ENCODE measurements at places on chromosomes 2 and 18.

DNA sequence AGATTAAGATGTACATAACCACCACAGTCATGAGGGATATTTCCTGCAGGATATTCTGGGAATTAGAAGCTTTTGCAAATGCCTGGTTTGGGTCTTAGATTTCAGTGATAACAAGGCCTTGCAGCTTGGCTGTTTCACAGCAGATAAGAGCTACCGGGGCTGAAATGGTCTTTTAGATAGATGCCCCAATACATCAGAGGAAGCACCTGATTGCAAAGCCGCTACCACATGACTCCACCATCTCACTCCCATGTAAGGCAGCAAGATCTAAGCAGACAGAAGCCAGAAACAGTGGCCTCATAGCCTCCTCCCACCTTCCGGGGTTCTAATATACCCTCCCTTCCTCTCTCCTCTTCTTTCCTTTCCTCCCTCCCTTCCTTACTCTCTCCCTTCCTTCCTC, 31.1 kb upstream of the EPG5 start:
- DNase-seq, result no peak

DNA sequence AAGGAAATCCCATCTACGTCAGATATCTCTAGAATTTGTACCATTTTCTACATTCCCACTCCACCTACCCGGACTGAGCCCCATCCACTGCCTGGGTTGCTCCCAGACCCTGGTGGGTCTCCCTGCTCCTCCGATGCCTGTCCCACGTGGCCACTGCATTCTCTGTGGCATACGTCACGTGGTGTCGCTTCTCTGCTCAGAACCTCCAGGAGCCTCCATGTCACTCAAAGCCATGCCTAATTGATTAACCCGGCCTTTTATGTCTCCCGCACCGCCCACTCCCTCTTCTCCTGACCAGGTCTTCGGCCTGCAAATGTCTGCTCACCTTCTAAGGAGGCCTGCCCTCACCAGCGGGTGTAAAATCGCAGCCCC, 176.6 kb downstream of the HDAC4 start:
- DNase-seq, result no peak

DNA sequence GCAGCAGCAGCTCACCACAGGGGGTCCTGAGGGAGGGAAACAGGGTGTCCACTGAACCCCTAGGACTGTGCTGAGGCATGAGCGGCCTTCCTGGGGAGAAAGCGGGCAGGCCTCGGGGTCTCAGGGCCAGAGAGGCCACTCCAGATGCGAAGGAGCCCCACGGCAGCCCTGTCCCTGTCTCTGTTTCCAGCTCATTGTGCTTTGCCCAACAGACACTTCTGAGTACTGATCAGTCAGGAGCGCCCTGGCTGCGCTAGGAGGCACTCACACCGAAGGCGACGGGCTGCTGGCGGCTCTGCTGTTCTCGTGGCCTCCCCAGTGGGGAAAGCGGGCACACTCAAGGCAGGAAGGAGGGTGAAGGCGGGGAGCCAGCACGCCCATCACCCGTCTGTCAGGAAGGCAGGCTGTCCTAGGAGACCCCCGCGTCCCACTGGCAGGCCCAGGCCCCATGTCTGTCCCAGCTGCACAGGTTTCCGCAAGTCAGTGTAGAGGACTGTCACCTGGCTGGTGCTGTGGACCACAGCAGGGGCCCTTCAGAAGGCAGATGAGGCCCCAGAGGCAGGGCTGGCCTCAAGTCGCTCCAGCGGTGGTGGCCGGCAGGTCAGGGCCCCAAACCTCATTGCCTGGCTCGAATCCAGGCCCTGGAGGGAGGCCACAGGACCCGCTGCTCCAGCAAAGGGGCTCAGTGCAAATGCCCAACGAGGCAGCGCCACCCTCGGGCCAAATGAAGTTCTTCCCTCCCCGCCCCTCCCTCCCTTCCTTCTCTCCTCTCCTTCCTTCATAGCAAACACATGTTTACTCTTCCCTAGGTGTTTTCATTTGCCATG, 6.8 kb downstream of the ESPNL start:
- DNase-seq, result no peak

- no peak for DNase-seq
Observed at GRCh38 chr2:120678926-120679325, 56.7 kb upstream of the GLI2 start.

DNA sequence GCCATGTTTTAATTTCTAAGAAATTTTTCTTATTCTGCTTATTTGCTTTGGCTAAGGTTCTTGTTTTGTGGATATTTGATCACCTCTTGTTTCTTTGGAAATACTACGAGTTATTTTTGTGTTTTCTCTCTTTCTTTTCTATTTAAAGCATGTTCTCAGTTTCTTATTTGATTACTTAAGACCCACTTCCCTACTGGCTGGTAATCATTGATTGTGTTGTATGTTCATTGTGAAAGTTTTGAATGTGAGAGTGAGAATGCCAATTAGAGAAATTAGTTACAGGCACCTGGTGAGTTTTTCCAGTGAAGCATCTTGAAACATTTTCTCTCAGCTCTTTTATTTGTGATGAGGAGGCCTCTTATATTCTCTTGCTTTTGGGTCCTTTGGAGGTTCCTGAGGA, 226.7 kb upstream of the MC4R start:
- DNase-seq, result no peak

DNA sequence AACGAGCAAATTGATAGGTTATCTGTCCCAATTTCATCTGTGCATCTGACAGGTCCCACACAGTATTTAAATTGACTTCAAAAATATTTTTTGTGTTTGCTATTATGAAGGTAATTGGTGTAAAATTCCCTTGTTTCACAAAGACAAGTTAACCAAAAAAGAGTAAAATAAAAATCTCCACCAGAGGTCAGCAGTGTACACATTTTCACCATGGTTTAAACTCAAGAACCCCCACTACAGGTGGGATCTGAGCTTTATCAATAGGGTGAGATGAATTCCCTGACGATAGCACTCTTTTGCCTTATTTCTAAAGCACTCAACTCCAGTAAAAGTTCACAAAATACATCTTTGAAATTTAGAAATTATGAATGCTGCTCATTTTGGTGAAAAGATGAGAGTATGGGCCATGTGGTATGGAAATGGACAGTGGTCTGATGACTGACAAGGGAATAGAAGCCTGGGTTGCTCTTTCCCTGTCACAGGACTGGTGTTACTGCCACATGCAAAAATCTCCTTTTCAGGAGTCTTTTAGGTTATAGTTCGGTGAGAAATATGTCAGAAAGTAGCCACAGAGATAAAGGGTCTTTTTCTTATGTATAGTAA, 68.0 kb downstream of the SERPINB8 start:
- no peak for DNase-seq

GRCh38 chr2:144738749-144739148, 218.8 kb upstream of the ZEB2 start:
- DNase-seq, result no peak

GRCh38 chr2:165024199-165024598, 68.9 kb upstream of the SLC38A11 start:
- DNase-seq, result no peak

DNA sequence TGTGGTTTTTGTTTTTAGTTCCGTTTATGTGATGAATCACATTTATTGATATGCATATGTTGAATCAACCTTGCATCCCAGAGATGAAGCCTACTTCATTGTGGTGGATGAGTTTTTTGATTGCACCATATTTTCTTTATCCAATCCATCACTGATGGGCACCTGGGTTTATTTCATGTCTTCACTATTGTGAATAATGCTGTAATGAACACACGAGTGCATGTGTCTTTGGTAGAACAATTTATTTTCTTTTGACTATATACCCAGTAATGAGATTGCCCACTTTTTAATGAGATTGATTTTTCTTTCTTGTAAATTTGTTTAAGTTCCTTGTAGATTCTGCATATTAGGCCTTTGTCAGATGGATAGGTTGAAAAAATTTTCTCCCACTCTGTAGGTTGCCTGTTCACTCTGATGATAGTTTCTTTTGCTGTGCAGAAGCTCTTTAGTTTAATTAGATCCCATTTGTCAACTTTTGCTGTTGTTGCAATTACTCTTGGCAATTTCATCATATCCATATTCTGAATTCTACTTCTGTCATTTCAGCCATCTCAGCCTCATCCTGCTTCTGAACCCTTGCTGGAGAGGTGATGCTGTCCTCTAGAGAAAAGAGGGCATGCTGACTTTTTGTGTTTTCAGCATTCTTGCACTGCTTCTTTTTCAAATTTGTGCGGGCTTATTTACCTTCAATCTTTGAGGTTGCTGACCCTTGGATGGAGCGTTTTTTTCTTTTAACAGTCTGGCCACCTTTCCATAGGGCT, 96.2 kb upstream of the CTAGE1 start:
- no peak for DNase-seq

GRCh38 chr2:26346454-26347053, at the start of gene ADGRF3:
ADGRF3 (minus strand) TSS chr2:26346789; CDS start chr2:26346234, 555 bp downstream.
- peak; percentile 60 for DNase-seq

GRCh38 chr2:159720676-159721075, 8.4 kb downstream of the MARCHF7 start:
- DNase-seq, result no peak

- no peak for DNase-seq
Observed at GRCh38 chr2:136122661-136123060, 4.7 kb upstream of the CXCR4 start.

DNA sequence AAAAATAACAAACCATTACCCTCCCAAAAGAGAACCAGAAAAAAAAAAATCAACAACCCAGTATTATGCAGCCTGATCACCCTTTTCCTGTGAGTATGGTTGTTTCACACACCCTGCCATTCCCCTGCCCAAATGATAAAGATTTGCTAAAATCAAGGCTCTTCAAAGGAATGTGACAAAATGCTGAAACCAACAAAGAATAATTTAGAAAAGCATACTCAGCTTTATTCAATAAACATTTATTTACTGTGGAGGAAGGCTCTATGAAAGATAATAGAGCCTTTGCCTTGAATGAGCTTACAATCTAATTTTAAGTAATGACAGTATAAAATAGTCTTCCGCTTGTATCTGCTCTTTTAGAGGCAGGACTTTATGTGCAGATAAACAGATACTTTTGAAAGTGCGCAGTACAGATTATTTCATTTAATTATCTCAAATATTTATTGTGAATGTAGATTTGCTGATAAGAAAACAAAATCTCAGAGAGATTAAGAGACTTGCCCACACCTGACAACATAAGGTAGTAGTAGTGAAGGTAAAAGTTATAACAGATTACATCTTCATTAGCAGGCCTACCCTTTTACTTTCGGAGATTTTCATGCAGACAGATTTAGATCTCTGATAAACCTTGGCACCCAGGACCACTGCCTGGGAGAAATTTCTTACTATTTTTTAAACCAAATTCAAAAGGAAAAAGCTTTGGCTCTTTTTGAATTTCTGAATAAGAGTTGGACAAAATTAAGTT, 211.9 kb downstream of the SRBD1 start:
- no peak for DNase-seq

Measured in pancreas (tissue), 10 donors.